ENCODE measurements at places on chromosomes 6 and 20.

GRCh38 chr20:62949153-62949821, 3.2 kb upstream of the SLC17A9 start:
- DNase-seq: no peak

DNA sequence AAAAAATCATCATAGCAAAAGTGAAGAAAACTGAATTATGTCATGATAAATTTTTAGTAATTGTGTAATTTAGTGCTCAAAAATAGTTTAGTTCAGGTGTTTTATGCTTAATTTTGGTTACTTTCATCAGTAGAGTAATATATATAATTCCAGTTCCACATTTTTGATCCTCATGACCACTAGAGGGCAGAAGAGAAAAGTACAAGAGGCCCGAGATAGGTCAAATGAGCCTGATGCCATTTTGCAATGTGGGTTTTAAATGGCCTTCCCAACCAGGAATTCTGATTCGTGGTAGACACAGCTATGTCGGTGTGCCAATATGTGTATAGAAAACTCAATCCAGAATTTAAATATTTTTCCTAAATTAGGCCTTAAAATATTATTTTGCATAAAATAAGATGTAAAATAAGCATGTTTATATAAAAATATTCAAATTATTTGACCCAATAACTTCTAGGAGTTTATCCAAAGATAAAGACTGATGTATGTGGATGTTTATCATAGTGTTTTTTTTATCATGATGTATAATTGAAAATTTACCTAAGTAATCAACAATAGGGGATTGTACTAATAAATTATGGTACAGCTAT, 159.7 kb upstream of the RPS6KA2 start:
- no peak for DNase-seq

DNA sequence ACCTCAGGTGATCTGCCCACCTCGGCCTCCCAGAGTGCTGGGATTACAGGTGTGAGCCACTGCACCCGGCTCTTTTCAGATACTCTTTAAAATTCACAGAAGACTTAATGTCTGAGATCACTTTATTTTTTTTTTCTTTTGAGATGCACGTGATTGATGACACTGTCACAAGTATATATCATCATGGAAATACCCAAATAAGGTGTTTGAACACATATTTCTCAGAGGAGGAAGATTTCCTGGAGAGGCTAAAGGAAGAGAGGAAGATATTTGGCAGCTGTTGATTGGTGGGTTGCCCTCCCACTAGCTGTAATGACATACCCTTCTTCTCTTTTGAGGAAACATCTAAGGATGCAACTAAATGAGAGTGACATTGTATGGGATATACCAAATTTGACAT, 225.9 kb upstream of the CITED2 start:
- no peak for DNase-seq

- DNase-seq: no peak
Observed at GRCh38 chr20:14878676-14879019, 541.2 kb upstream of the FLRT3 start.

DNA sequence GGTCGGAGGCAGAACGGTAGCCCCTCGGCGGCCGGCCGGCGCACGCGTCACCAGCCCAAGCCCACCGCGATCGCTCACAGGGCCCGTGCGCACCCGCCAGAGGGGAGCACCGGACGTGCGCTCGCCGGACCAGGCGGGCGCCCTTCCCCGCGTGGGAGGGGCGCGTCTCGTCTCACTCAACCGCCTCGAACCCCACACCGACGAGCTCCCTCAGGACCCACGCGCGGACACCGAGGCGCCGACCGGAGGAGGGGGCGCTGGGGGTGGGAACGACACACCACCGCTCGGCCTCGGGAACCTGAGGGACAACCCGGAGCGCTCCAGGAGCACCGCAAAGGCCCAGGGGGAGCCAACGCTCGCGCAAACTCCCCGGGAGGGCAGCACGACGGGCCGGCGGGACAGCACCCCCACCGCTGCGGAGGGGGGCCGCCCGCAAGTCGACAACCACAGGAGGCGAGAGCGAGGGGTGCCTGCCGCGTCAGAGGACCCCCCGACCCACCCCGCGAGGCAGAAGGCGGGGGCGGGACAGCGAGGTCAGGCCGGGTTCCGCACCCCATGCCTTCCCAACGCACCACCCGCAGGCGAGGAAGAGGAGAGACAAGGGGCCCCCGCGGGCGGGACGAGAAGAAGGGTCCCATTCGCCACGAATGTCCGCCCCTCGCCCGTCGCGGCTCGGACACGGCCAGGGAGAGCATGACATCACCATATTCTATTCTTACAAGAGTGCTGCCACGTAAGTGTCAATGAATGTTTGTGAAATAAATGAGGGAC, 512.7 kb upstream of the ZNF337 start:
- no peak for DNase-seq

GRCh38 chr6:1336246-1336843, 24.4 kb downstream of the FOXQ1 start:
- DNase-seq: no peak

DNA sequence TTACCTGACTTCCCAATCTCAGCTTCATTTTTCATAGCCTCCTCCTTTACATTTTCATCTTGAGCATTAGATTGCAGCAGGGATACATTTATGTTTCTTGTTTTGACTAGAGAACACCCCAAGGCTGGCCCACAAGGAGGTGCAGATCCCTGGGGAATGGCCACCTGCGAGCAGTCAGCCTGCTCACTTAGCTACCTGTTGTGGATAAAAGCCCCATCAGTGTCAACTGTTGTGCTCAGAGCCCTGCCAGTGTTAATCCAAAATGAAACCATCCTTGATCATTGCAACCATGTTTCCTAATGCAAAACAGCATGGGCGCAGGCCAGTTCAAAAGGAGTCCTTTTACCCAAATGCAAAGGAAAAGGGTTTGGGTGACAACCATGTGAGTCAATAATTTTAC, 50.8 kb downstream of the CNR1 start:
- DNase-seq: no peak

DNA sequence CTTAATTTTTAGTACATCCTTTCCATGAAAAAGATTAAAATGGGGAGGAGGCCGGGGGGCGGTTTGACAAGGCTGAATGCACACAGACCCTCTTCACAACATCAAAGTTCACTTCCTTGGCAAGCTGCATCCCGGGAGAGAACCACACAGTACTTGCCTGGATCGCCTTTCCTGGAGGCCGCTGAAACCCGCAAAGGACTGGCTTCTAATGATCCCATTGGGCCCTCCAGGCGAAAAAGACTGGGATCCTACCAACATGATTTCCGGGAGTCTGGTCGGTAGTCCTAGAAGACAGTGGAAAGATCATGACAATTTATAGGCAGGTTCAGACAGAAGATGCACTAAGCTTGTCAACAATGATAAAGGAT, 60.2 kb downstream of the RIPOR2 start:
- no peak for DNase-seq

DNA sequence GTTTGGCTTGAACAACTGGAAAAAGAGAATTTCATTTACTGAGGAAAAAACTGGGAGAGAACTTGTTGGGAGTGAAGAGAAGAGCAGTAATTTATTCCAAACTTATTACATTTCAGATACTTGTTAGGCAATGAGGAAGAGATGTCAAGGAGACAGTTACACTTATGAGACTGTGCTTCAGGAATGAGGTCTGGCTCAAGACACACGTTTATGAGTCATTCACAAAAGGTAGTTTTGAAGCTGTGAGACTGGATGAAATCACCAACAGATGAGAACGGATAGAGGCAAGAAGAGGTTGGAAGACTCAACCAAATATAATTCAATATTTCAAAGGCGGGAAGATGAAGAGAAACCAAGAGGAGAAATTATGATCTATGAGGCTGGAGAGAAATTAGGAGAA, 70.6 kb upstream of the DEFB112 start:
- no peak for DNase-seq

DNA sequence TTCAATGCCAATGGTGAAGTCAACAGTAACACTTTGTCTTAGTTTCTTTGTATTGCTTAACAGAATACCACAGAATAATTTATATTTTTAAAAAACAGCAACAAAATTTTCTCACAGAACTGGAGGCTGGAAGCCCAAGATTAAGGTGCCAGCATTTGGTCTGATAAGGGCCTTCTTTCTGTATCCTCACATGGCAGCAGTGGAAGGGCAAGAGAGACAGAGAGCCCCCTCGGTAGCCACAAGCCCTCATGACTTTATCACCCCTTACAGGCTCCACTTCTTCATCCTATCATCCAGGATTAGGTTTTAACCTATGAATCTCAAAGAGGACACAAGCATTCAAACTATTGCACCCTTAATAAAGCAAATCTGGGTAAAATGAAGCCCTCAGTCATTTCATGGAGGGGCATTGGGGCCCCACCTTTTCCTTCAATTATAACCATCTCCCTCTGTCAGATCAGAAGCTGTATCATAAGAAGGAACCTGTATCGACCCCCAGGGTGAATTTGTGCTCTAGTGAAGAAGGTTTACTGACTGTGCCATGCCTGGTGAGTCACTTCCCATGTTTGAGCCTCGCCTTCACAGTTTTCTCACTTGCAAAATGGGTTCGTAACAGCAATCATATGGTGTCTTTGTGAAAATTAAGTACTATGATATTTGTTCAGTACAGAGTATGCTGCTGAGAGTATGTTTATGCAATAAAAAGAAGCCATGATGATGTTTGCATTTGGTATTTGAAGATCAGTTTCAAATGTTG, 178.2 kb downstream of the LRFN2 start:
- DNase-seq: no peak

DNA sequence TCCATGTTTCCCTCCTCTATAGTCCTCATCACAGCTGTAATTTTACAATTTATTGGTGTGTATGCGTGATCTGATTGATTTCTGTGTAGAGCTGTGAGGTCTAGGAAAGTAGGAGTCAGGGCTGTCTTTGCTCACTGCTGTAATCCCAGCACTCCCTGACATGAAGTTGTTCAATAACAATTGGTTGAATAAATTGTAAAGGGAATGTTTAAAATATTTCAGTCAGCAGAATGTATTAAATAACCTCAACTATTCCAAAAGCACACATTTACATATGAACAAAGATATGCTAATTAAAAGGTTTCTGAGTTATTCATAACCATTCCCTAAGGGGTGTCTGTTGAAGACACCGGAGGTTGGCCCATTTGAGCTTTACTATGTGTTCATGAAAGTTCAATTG, 31.5 kb downstream of the NOX3 start:
- no peak for DNase-seq

GRCh38 chr6:158697811-158698210, 48.0 kb downstream of the SYTL3 start:
- DNase-seq: no peak

DNA sequence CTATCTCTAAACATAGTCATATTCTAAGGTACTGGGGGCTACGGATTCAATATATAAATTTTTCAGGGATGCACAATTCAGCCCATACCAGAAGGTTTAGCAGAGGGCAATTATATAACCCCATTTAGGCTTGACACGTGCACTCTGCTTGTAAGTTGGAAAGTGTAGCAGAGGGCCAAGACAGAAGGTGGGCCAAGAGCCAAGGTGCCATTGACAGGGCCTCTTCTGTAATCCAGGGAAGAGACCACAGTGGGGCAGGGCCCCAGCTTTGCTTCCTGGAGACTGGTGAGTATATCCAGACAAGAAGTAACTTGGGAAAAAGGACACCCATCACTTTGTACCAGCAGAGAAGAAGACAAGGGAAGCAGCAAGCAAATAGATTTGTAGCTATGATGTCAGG, 672.4 kb upstream of the MARCKS start:
- no peak for DNase-seq
